MCF 10A (cell line): ENCODE measurements at places on chromosomes 12 and 14. TPM values are rescaled to one million over a fixed set of nuclear protein-coding genes. Genes with fewer than 3 reads are reported as not detected.

- DNase-seq, result no peak
Observed at GRCh38 chr12:62267480-62267879, 7.3 kb downstream of the USP15 start.

- DNase-seq, result no peak
Observed at GRCh38 chr14:51901475-51902024, 41.1 kb downstream of the GNG2 start.

The OTOGL gene
- total RNA-seq, result not detected in 2 replicates

- no peak for DNase-seq
Observed at GRCh38 chr12:94191023-94191422, 42.6 kb downstream of the PLXNC1 start.

- no peak for DNase-seq
Observed at GRCh38 chr12:98408681-98409080, 106.7 kb upstream of the TMPO start.

The SDR9C7 gene
- not detected in 2 replicates for total RNA-seq
